LoVo (cell line): ENCODE measurements at places on chromosomes 16 and 17.
A peak's percentile ranks its signal among the peaks of the same experiment; 100 is the strongest.

- no peak for DNase-seq
Measured at GRCh38 chr17:70484496-70484895, 315.2 kb downstream of the KCNJ2 start.

DNA sequence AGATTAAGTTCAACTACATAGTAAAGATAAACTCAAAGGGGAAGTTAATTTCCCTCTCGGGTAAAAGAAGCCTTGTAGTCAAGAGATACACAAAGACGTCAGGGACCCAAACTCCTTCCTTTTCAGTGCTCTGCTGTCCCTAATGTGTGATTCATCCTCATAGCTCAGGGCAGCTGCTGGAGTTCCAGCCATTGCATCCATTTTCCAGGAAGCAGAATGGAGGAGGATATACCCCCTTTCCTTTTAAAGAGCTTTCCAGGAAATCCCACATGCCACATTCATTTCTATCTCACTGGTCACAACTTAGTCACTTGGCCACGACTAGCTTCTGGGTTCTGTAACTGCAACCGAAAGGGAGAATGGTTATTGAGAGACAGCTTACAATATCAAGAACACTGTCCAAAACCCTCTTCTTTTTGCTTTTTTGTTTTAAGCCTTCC, 95.3 kb downstream of the SOCS1 start:
- DNase-seq, result no peak

- no peak for DNase-seq
Measured at GRCh38 chr16:69834807-69835466, 72.8 kb downstream of the WWP2 start.

- DNase-seq, result no peak
Measured at GRCh38 chr17:20948984-20949777, 93.6 kb downstream of the USP22 start.

GRCh38 chr17:9768381-9768934, 22.9 kb downstream of the DHRS7C start:
- DNase-seq, result peak; percentile 61

DNA sequence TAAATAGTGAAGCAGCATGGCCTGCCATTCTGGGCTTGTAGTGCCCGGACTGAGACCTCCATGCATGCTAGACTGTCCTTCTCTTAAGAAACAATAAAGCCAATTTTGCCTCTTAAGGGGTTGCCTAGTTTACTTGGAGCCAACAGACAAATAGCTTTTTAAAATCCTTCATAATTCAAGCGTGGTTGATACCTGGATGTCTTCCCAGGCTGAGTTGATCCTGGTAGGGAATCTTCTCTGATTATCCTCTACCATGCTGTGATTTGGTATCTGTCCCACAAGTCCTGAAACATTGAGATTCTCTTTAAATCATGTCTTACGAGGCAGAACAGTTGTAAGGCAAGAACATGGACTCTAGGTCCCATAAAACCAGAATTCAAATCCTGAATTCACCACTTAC, 359.6 kb upstream of the CCL2 start:
- no peak for DNase-seq

GRCh38 chr17:4247971-4248388, 15.8 kb downstream of the ANKFY1 start:
- peak; percentile 64 for DNase-seq

- no peak for DNase-seq
Measured at GRCh38 chr16:87728026-87728425, 37.8 kb downstream of the KLHDC4 start.

GRCh38 chr16:14502932-14503741, 126.9 kb downstream of the PARN start:
- DNase-seq, result no peak
